ENCODE measurements at places on chromosomes 6 and 20.

DNA sequence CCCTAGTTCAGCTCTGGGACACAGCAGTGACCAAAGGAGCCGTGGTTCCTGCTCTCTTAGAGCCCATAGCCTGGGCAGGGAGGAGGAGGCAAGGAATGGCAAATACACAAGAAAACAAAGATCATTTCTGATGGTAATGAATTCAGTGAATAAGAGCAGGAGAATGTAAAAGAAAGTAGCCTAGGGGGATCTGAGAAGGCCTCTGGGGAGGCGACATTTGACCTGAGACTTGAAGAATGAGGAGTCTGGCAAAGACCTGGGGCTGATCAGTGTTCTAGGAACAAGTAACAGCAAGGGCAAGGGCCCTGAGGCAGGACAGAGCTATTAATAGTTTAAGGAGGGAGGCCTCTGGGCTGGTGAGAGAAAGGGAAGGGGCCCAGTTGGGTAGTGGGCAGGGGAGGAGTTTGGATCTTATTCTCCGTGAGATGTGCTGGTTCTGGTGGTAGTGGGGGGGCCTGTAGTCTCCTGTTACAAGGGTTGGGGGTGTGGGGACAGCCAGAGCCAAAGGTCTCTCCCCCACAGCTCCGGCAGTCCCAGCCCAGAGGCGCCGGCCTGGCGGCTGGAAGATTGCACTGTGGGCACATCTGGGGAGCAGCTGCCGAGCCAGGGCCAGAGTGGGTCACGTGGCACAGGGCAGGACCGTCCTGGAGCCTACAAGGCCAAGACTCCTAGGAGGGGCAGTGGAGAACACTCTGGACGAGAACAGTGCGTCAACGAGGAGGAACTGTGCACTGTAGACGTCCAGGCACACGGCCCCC, 9.3 kb upstream of the ID1 start:
- no peak for DNase-seq

DNA sequence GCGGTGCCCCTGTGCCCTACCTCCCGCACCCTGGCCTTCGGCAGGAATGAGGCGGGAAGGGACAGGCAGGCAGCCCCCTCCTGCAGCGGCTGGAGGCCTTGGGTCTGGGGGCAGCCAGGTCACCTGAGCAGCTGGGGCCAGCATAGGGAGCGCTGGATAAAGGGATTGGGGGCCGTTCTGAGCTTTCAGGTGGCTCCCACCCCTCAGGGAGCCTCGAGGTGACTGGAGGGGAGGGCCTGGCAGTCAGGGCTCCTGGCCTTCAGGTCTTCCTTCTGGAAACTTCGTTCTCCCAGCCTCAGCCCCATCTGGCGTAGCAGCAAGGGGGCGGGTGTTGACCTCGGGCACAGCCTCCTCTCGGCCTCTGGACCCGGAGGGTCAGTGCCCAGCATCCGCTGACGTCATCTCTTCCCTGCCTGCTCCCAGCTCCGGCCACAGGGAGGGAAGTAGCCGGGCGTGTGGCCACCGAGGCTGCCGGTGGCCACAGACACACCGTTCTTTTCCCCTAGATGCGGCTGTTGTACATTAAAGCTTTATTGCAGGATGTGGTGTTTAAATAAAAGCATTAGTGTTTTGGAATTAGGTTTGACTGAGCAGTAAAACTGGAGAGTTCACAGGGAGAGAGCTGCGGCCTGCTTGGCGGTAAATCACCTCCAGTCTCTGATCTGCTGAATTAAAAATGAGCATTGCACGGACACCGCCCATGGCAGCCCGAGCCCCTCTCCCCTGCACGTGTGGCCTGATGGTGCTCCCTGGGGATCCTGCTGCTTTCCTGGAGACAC, 80.0 kb upstream of the GATA5 start:
- no peak for DNase-seq

DNA sequence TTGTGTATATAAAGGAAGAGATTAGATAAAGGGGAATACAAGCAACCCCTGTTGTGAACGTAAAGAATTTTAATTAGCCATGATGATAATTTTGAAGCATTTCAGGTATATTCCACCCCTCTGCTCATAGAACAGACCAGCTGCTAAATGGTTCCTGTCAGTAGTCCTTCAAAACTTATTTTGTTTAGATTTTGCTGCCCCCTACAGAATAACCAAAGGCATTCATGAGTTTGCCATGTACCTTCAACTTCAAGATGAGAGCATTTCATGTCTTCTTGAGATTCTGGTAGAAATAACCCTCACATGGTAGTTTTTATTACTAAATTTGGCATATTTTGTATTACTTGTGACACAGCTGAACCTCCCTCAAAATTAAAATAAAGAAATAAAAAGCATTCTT, 1586.7 kb downstream of the HACE1 start:
- DNase-seq: no peak

- DNase-seq: no peak
These were observed 801 bp upstream of the PPARD start for GRCh38 chr6:35341557-35341956.

DNA sequence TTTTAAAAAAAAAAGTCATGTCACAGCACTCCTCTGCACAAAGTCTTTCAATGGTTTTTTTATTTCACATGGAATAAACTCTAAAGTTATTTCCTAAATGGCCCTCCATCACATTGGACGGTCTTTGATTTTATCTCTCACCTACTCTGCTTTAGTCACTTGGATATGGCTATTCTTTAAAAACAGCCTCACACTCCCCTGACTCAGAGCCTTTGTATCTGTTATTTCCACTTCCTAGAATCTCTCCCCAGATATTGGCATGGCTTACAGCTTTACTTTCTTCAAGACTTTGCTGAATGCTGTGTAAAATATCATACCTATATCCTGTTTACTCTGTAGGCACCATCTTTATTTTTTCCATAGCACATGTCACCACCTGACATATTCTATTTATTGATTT, 194.7 kb upstream of the MCHR2 start:
- no peak for DNase-seq

GRCh38 chr6:162649271-162649670, 78.3 kb downstream of the PRKN start:
- DNase-seq: no peak

DNA sequence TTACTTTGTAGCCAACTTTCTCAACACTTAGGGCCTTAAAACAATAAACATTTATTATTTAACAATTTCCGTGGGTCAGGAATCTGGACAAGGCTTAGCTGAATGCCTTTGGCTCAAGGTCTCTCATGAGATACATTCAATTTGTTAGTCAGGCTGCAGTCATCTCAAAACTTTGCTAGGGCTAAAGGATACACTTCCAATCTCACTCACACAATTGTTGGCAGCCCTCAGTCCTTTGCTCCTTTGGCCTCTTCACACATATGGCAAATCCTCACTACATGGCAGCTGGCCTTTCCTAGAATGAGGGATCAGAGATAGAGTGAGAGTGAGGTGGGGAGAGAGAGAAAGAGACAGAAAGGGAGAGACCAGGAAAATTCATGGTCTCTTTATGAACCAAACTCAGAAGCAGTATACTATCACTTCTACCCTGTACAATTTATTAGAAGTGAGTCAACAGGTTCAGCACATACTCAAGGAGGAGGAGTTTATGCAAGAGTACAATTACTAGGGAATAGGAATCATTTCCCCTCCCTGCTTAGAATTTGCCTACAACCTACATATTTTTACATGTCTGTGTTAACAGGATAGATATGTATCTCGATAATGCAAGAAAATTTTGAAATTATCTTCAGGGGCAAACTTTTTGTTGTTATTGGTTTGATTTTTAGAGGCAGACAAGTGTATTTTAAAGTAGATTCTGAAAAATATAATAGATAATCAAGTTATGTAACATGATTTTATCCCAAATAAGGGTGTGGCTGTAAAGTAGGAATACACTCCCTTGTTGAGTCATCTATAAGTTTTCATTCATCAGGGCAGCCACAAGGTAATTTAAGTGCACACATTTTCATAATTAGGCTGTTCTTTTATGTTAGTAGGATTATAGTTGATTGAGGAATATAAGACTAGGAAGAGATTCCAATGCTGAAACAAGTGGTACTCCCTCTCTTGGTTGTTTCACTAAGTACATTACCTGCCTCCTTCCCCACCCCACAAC, 85.9 kb upstream of the HMGCLL1 start:
- no peak for DNase-seq

DNA sequence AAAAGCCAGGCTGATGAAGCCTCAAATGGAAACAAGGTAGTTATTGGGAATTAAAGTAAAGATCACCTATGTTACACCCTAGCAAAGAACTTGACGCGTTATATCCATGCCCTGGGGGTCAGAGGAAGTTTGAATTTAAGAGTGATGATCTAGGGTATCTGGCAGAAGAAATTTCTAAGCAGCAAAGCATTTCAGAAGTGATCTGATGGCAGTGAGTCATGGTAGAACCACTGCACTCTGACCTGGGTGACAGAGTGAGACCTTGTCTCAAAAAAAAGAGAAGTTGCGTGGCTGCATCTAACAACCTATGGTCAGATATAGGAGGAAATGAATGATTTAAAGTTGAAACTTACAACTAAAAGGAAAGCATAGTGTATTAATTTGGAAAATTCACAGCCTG, 45.2 kb downstream of the SCP2D1 start:
- DNase-seq: no peak

- no peak for DNase-seq
These were observed 24.4 kb downstream of the SLC22A23 start for GRCh38 chr6:3432416-3432815.

DNA sequence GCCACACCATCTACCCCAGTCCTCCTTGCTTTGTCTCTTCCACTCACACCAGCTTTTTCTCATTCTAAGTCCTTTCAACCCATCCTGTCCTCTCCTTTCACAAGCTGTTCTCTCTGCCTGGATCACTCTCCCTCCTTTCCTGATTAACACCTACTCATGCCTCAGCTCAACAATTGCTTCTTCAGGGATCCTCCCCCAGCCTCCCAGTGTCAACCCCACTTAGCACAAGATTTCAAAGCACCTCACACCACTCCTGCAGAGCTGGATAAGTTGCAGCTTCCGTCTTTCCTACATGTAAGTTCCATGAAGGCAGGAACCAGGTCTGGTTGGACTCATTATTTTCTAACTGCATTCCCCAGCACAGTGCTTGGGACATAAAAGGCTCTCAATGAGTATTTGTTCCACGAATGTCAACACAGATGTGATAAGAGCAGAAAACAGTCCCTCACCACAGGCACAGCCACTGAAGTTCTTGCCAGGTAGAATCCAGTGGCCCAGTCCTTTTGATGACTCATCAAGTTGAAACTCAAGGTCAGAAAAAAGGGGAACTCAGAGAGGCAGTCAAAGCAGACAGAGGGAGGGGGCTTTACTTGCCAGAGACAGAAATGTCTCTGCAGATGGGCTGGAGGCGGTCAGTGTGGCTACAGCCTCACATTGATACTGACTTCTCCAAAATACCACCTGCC, 193.4 kb upstream of the PRDM1 start:
- no peak for DNase-seq

GRCh38 chr6:148878683-148879082, 131.9 kb downstream of the UST start:
- DNase-seq: no peak
